ENCODE measurements at places on chromosomes 6 and 20.

GRCh38 chr6:37655666-37656065 is 42.0 kb downstream of the MDGA1 start:
- DNase-seq, result no peak

- no peak for DNase-seq
Measured at GRCh38 chr20:44696315-44696714, 18.9 kb upstream of the CCN5 start.

GRCh38 chr6:108872141-108872557 is 23.9 kb downstream of the ARMC2 start:
- DNase-seq, result no peak

DNA sequence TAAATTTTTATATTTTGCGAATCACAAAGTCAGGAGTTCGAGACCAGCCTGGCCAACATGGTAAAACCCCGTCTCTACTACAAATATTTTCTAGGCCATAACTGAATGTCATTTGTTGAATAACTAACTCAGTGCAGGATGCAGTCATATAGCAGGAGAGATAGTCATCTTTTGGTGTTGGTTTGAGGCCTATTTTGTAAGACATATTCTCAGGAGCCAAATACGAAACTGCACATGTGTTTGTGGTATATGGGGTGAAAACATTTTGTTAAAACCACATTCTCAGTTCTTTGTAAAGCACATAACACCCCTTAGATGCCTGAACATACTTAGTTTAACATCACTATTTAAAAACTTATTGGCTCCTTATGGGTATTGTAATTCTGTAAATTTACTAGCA is 4.7 kb upstream of the ENPP5 start:
- no peak for DNase-seq

GRCh38 chr6:20464041-20464440 is 62.4 kb downstream of the E2F3 start:
- no peak for DNase-seq

- no peak for DNase-seq
Measured at GRCh38 chr6:120489941-120490340, 844.3 kb downstream of the TBC1D32 start.

GRCh38 chr20:1872459-1873097 is 22.6 kb upstream of the SIRPA start:
- no peak for DNase-seq

DNA sequence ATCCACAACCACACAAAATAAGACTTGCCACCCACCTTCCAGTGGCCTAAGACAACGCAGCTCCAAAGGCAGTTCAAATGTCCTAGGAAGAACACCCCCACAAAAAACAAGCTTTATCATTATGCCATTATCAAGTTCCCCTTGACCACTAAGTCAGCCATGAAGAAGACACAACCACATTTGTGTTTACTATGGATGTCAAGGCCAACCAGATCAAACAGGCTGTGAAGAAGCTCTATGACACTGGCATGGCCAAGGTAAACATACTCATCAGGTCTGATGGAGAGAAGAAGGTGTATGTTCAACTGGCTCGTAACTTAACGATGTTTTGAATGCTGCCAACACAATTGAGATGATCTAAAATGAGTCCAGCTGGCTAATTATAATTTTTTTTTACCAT is 26.1 kb downstream of the SEC63 start:
- no peak for DNase-seq

Measured in DMS 273 treated with DMSO at 0.1 percent for 48 hours (cell line).